ENCODE measurements at places on chromosomes 1 and 21. TPM values are rescaled to one million over a fixed set of nuclear protein-coding genes. Genes with fewer than 3 reads are reported as not detected.

GRCh38 chr1:55288245-55288644 lies 73.1 kb upstream of the USP24 start:
- H3K36me3 ChIP-seq = no peaks in the 10 kb centered on the region
- H3K4me1 ChIP-seq = peaks cover 23% of the 10 kb centered on the region
- DNase-seq = no peak
- no peaks in the 10 kb centered on the region for H3K27me3 ChIP-seq
- H3K4me3 ChIP-seq = no peak overlapping the region

DNA sequence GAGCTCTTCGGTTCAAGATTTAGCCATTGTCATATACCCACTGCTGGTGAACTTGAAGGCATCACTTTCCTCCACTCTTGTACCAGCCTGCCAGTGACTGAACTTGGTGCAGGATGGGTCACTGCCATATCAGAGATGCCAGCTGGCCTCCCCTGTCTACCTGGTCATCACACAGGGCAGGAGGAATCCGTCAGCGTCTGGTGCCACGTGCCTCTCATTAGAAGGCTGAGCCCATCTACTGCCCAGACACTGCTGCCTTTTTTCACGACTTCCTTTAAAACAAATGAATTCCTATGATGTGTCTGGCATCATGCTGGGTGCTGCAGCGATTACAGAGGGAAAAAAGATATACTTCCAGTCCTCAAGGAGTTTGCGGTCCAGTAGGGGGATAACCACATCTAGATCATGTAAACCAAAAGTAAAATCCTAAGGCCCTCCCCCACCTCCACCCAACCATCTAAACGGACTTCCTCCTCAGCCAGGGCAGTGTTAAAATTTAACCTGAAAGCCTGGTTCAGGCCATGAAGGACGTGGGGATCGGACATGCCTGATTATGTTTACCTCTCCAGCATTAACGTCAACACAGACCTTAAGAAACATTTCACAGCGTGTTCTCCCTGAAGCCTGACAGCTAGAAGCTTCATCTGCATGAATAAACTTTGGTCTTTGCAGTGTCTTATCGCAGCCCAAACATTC lies 29.2 kb upstream of the PDE9A start:
- no peaks in the 10 kb centered on the region for H3K36me3 ChIP-seq
- H3K27me3 ChIP-seq = no peaks in the 10 kb centered on the region
- no peak for DNase-seq
- H3K27ac ChIP-seq = no peak overlapping the region

- no peaks in the 10 kb centered on the region for H3K27me3 ChIP-seq
These were observed 1.3 kb upstream of the IFNAR2 start for GRCh38 chr21:33228455-33228854.

DNA sequence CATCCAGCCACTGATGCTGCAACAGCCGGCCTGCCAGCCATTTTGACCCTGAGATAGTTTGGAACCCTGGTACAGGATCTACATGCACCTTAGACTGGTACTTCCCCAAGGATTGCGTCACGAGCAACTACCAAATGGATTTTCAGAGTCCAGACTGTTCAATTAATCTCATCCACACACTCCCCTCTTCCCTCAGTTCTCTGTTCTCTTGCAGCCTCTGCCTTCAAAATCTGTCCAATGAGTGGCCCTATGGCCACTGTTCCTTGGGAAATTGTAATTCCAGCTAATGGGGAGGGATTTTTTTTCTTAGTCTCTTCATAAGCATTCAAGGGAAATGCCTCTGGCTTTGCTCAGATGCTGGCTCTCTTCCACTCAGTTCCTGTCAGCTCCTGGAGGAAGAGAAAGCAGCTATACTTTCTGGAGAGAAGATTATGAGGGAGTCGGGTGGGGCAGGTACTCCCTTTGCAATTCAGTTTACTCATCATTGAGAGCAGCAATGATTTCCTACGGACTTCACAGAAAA lies 19.8 kb upstream of the UAP1 start:
- H3K27ac ChIP-seq = no peak overlapping the region
- peaks cover 10% of the 10 kb centered on the region for H3K36me3 ChIP-seq
- no peaks in the 10 kb centered on the region for H3K27me3 ChIP-seq
- H3K4me1 ChIP-seq = peaks cover 2% of the 10 kb centered on the region

- no peak for DNase-seq
- no peaks in the 10 kb centered on the region for H3K36me3 ChIP-seq
- H3K27me3 ChIP-seq = no peaks in the 10 kb centered on the region
These were observed 119.5 kb upstream of the HOOK1 start for GRCh38 chr1:59695252-59695651.

GRCh38 chr1:172380441-172381244 lies 39.8 kb upstream of the C1orf105 start:
- peak overlapping the region; percentile 1 for H3K27ac ChIP-seq
- peaks cover 24% of the 10 kb centered on the region for H3K4me1 ChIP-seq
- DNase-seq = no peak
- no peaks in the 10 kb centered on the region for H3K36me3 ChIP-seq
- peak overlapping the region; percentile 49 for H3K4me3 ChIP-seq
- H3K27me3 ChIP-seq = no peaks in the 10 kb centered on the region

- no peak for DNase-seq
- no peaks in the 10 kb centered on the region for H3K4me1 ChIP-seq
- no peak overlapping the region for H3K4me3 ChIP-seq
- H3K27me3 ChIP-seq = no peaks in the 10 kb centered on the region
- H3K36me3 ChIP-seq = no peaks in the 10 kb centered on the region
- H3K27ac ChIP-seq = no peak overlapping the region
These were observed 560.5 kb downstream of the KIF26B start for GRCh38 chr1:245715291-245715701.

DNA sequence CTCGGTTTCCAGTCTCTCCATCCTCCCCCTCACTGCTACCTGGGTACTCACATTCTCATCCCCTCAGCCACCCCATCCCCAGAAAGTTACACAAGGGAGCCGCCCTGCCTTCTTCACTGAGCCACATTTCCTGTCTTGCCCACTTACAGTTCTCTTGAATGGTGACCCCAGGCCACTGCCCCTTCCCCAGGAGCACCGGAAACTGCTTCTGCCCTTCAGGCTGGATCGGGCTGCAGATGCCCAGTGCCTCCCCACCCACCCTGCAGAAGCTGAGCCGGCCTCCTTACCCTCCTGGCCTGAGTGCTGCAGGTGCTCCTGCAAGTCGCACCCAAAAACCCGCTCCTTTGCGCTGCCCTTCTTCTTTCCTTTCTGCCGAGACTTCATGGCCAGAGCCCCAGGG lies 450 bp downstream of the ARHGAP30 start:
- peaks cover 68% of the 10 kb centered on the region for H3K4me1 ChIP-seq
- peaks cover 21% of the 10 kb centered on the region for H3K36me3 ChIP-seq
- peak overlapping the region; percentile 86 for H3K27ac ChIP-seq
- peak; percentile 29 for DNase-seq
- H3K27me3 ChIP-seq = no peaks in the 10 kb centered on the region

The TMEM82 gene
- 0.49 TPM for total RNA-seq

The CELA3B gene
- not detected for total RNA-seq

The ADAMTS4 gene
- total RNA-seq = 4.0 TPM

The CRABP2 gene
- total RNA-seq = 2.5 TPM

The OLIG2 gene
- total RNA-seq = not detected

The GCSAML gene
- total RNA-seq = 0.14 TPM

The OR10R2 gene
- not detected for total RNA-seq
